CD4-positive, CD25-positive, alpha-beta regulatory T cell (primary cell): ENCODE measurements at places on chromosomes 11 and 22.

GRCh38 chr11:61712314-61712713, 32.1 kb downstream of the DAGLA start:
- DNase-seq = no peak

DNA sequence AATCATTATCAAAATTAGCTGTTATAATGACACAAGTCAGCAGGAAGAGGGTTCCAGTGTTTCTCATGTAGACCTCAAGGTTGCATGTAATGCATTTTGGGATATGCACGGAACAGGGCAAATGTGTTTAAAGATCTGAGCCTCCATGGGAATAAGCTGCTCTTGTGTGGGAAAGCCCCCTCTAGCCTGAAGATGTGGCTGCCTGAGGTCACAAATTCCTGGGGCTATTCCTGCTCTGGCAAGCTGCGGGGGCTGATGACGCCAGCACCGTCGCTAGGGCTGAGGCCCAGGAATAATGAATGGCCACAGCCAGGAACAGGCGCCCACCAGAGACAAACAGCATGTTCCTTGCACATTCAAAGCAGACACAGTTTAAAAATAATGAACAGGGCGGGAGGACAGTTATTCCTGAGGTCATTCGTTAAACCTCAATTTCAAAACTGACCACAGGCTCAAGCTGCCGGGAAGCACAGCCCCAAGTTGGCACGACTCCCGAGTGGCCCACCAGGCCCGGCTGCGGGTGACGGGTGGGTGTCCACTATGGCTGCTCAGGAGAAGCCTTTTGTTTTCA, 11.7 kb downstream of the OSBPL5 start:
- no peak for DNase-seq

DNA sequence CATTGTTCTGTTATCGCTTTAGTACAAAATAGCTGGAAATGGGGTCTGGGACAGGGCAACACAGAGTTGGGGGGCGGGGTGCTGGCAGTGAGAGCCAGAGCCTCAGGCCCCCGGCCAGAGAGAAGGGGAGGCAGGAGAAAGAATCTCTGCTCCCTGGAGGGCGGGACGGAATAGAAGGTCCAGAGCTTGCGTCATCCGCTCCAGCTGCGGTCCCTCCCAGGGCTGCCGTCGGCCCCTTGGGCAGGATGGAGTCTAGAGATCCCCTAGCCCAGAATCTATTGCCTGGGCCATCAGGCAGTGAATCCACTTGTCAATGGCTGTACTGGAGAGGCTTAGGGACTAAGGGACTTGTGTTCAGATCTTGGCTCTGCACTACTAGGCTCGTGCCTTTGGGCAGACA, 5.0 kb downstream of the TP53I11 start:
- DNase-seq = no peak

DNA sequence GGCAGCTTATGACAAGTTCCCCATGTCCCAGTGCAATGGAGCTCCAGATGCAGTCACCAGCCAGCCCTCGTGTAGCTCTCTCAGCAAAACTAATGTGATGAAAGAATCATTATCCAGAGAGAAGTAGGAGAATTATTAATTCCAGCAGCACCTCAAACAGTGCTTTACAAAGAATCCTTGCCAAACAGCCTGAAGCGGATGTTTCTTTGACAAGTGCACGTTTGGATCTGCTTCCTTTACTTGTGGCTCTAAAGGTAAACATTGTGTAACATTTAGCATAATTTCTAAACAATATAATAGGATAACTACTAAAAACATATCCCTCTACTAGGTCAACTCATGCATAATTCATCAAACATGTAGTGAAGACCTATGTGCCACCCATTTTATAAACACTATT, 197.0 kb downstream of the FAM181B start:
- DNase-seq = no peak

DNA sequence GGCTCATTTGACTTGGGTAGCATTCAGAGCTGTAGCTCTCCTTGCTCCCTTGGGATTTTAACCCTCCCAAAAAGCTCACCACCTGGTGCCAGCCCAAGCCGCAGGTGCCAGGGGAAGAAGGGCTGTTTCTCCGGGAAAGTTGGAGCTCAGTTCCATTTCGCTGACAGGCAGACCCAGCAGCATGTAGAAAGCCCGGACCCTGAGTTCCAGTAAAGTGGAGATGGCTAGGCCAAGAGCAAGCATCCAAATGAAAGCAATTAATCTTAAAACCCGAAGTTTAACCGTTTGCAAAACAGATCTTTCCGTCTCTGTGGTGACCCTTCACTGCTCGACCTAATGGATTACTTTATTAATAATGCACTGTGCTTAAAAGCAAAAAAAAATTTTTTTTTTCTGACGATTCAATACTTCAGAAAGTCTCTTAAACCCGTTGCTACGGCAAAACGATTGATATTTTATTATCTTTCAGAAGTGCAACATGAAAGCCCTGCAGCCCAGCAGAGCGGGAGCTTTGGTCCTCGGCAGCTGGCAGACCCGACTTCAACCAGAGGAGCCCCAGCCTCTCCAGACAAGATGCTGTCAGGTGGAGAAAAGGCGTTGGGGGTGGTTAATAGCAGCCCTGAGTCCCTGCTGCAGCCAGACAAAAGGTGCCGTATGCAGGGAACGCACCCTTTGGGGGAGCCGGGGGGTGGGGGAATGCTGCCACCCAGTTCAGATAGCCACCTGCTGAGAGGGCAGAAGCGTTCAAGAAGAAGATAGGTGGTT, 3.3 kb downstream of the LMO1 start:
- DNase-seq = no peak
